Aorta (tissue), 5 donors: ENCODE measurements at places on chromosomes 7 and 10.
A peak's percentile ranks its signal among the peaks of the same experiment; 100 is the strongest.

DNA sequence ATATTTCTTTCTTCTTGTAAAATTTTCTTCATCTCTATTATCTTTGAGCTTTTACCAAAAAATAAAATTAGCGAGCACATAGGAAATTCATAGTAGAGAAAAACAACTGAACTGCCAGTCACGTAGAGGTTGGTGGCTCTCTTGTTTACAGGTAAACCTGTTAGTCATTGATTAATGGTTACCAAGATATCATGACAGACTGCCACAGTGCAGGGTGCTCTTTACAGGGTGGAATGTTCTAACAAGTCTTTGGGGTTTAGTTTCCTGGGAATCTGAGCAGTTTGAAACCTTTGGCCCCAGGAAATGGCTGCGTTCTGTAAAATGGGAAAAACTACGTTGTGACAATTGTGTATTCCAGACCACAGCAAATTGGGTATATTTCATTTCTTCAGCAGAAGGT is 407.3 kb upstream of the ADARB2 start:
- DNase-seq = no peak

GRCh38 chr7:12716134-12716681 is 28.8 kb downstream of the ARL4A start:
- DNase-seq = no peak

DNA sequence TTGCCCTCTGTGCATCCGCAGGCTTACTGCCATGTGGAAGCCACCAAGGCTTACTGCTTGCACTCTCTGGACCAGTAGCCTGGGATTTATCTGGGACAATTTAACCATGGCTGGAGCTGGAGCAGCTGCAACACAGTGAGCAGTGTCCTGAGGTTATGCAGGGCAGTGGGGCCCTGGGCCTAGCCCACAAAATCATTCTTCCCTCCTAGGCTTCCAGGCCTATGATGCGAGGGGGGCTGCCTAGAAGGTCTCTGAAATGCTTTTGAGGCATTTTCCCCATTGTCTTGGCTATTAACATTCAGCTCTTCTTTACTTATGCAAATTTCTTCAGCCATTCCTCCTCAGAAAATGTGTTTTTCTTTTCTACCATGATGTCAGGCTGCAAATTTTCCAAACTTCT is 313.6 kb upstream of the CDC14C start:
- DNase-seq = no peak

DNA sequence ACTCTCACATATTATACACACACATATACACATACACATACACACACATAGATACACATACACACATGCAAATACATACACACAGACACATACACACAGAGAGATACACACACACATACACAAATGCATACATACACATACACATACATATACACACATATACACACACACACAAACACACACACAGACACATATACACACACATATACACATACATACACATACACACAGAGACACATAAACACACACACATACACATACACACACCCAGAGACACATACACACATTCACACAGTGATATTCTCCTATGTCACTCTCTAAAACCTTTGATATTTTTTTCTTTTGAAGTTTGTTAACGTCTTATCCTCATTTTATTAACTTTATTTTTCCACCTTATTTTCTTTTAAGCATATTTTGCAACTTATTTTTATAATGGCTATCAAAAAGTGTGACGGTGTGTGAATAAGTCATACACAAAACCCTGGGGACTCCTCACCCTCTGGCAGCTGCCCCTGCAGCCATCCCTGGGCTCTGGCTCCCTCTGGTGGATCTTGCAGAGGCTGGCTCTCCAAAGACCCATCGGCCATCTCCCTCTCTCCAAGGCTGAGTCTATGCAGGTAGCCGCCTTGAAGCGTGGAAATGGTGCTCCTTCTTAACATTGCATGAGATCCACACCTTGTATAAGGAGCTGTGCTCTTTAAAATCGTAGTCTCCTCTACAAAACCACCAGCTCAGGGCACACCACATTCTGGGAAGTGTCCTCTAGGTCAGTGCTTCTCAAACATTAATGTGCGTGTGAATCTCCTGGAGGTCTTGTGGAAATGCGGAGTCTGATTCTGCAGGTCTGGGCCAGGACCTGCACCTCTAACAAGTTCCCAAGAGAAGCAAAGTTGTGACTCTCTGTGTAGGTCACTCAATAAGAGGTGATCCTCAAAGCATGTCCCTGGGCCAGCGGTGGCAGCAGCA is 4.1 kb upstream of the C10orf120 start:
- DNase-seq = peak; percentile 86

DNA sequence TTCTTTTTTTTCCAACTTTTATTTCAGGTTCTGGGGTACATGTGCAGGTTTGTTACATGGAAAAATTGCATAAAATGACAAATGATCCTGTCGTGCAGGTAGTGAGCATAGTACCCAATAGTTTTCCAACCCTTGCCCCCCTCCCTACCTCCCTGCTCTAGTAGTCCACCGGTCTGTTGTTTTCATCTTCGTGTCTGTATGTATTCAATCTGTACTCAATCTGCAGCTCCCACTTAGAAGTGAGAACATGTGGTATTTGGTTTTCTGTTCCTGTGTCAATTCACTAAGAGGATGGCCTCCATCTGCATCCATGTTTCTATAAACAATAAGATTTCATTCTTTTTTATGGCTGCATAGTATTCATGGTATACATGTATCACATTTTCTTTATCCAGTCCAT is 151.3 kb downstream of the C1GALT1 start:
- DNase-seq = no peak

DNA sequence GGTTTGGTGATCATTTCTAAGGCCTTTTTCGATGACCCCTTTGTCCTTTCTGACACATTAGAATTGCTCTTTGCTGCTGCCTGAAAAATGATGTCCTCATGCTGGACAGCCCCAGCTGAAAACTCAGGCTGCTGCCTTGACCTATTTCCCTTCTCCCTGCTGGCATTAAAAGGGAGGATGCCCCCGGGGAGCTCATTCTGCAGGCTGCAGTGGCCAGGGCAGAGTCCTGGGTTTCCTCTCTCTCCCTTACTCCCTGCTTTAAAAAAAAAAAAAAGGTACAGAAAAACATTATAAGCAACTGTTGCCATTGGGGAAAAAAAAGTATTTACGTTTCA is 35.4 kb downstream of the LRRC4 start:
- DNase-seq = no peak
